ENCODE measurements at places on chromosomes 2 and 18.
A peak's percentile ranks its signal among the peaks of the same experiment; 100 is the strongest.

DNA sequence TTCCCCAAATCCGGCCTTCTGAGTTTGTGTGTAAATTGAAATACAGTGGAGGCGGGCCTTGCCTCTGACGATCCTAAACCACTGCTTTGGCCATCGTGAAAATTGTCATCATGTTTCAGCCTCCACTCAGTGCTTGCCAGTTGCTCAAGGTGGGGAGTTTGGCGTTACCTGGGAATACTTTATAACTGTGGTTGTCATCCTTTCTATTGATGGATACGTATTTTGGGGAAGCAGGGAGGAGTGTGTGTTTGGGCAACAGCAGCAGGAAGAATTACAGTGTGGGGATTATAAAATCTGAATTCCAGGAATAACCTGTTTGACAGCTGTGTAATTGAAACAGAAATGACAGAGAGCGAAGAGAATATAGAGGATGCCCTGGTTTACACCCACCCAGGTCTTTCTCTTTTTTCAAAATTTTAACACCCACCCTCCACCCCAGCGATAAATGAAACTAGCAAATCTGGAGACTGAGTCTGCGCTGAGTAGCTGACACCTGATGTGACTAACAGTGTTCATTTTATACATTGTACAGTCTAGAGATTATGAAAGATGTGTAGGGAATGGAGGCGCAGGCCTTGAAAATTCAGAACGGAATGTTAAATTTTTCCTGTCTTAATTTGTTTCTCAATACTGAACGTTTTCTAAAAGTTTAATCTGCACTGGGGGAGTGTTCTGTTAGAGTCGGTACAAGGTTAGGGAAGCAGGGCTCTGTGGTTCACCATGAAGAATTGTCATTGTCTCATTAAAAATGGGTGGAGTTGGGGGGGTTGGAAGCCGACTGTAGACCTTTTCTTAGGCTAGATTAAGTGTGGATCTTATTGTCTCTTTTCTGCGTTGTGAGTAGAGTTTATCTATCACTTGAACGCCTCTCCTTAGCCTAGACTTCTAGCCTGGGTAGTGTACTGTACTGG lies 1.6 kb downstream of the MAP4K4 start:
- DNase-seq: no peak

DNA sequence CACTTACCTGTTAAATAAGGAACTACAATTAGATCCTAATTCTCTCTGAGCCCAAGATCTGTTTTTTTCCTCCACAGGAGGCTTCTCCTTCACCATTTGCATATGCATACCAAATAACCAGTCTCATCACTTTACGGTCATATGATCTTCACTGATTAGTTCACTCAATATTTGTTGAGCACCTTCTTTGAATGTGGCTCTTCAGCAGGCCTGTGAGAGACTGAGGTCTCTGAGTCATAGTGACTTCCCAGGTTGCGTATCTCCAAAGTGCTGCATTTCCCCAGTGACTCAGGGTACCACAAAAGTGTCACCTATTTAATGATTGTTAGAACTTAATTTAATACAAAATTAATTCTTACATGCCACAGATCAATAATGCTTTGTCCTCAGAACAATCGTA lies 108.8 kb upstream of the TRIB2 start:
- DNase-seq: no peak

- DNase-seq: no peak
Measured at GRCh38 chr2:233349005-233349998, 5.0 kb upstream of the DGKD start.

GRCh38 chr2:11344956-11345677 lies 681 bp upstream of the ROCK2 start:
- peak; percentile 41 for DNase-seq

- DNase-seq: no peak
Measured at GRCh38 chr2:143796051-143796450, 666.8 kb downstream of the ARHGAP15 start.

GRCh38 chr2:109724533-109725460 lies 69.3 kb upstream of the RGPD5 start:
- DNase-seq: no peak

DNA sequence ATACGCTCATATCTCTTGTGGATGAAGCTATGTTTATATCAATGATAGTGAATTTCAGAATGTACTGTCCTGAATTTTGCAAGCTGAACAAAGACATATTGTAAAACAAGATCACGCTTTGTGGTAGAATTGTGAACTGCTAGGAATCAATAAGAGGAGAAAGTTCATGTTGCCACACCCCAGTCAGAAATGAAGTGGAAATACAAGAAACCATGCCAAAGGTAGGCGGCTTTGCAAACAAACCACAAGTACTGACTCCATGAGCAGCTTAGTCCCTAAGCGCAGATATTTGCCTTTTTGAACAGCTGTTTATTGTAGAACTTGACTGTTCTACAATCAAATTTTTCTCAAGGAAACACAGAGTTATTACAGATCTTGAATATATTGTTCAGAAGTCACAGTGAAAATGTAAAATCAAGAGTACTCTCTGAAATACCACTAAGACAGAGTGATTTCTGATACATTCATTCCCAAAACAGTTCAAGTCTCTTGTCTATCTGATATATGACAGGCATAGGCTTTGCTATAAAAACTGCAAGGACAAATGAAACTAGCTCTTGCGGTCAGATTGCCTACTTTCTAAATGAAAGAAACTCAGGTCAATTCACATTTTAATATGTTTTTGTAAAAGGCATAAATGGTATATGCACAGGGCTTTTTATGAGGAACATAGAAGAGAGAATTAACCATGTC lies 120.9 kb upstream of the CDH19 start:
- DNase-seq: no peak

Measured in pulmonary artery endothelial cell (primary cell).